NCI-H2227 treated with DMSO at 0.1 percent for 48 hours (cell line): ENCODE measurements at places on chromosomes 12 and 14.

GRCh38 chr14:65231286-65231980 is 129.1 kb upstream of the MAX start:
- DNase-seq: no peak

GRCh38 chr12:63845726-63846125 is 1.2 kb downstream of the SRGAP1 start:
- DNase-seq: no peak

DNA sequence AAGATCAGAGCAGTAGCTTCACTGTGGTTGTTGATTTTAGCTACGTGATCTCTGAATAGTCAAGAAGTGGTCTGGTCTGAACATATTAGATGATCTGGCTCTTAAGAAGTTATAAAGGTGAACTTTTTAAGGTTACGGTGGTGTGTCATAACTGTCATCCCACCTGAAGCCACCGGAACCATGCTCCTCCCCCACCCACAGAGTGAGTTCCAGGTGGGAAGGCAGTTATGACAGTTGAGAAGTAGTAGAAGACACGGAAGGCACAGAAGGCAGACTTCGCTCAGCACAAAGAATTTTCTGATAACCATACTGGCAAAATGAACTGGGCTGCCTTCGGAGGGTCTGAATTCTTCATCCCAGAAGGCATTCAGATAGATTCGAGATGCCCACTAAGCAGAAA is 90.0 kb upstream of the RIC8B start:
- no peak for DNase-seq

DNA sequence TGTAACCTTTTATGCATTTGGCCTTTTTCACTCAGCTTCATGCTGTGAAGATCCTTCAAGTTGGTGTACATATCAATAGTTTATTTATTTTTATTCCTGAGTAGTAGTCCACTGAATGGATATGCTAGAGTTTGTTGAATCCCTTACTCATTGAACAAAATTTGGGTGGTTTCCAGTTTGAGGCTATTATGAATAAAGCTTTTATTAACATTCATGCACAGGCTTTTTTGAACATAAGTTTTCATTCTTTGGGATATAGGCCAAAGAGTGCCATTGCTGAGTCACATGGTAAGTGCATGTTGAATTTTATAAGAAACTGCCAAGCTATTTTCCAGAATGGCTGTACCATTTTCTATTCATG is 59.5 kb upstream of the CAPRIN2 start:
- DNase-seq: no peak

- DNase-seq: no peak
Observed at GRCh38 chr14:54209511-54210250, 187.1 kb upstream of the CDKN3 start.
